ENCODE measurements at places on chromosomes 3 and 15.
A peak's percentile ranks its signal among the peaks of the same experiment; 100 is the strongest.

- DNase-seq, result no peak
These were observed 13.7 kb downstream of the FLNB start for GRCh38 chr3:58021962-58022361.

DNA sequence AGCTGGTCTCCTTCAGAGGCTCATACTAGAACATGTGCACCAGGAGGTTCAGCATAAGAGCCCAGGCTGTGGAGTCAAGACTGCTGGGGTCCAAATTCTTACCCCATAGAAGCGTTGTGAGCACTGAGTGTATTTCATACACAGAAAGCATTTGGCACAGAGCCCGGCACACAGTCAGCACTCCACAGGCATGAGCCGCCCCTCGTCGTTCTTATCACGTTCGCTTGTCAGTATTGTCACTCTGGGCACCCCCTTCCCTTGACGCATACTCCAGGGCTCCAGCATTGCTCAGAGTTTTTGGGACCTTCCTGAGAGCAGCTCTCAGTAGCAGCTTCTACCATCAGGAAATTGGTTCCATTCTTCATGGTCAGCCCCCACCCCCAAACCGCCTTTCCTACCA, 25.2 kb downstream of the CORO2B start:
- no peak for DNase-seq

DNA sequence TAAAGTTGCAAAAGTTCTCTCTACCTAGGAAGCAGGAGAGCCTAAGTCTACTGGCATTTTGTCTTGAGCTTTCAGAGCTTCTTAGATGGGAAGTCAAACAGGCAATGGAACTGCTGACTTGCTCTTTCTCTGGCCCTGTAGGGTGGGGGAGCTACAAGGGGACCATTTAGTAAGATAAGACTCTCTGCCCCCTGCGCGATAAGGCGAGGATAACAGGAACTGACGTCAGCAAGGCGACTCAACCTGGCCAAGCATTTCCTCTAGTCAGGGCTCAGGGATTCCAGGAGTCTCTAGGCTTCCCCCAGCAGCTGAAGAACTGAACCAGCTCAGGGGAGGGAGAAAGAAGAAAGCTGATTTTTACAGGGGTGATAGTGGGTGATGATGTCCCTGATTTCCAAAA, 5.8 kb downstream of the RARB start:
- no peak for DNase-seq

- DNase-seq, result no peak
These were observed 34.8 kb downstream of the NMNAT3 start for GRCh38 chr3:139642996-139643395.

DNA sequence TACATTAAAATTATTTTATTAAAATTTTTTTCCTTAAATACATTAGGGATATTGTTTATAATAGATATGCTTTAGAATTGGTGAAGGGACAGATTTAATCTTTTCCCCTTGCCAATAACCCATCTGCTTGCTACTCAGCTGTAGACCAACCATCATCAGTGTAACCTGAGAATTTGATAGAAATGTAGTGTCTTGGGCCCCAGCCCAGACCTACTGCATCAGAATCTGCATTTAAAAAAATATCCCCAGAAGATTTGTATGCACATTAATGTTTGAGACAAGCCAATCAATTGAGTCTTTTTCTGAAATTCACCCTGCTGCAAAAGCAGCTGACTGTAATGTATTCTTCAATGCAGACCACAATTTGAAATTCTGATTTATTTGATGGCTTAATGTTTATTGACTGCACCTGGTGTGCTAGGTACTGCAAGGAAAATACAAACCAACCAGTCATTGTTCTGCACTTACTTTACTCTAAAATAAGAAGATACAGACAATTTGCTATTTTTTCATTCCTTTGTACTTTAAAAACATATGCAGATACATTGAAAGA, 190.7 kb upstream of the SGO1 start:
- no peak for DNase-seq

DNA sequence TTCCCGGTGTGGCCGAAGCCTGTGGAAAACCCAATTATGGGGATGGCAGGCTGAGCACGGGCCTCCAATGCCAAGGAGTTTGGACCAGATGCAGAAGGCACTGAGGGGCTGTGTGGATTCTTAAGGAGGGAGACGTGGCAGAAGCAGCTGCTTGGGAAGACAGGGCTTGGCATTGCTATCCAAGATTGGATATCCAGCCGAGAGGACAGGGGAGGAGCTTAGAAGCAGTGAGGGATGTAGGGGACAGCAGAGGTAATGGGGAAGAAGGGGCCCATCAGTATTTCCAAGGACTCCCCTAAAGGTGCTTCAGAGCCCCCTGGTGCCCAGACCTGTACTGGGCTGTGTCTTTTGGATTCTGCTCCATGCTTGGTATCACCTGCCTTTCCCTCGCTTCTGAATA, 112.8 kb upstream of the TLE3 start:
- no peak for DNase-seq

GRCh38 chr3:81742581-81742980, 18.9 kb downstream of the GBE1 start:
- no peak for DNase-seq

- DNase-seq, result no peak
These were observed 11.0 kb downstream of the VILL start for GRCh38 chr3:38001456-38002081.

DNA sequence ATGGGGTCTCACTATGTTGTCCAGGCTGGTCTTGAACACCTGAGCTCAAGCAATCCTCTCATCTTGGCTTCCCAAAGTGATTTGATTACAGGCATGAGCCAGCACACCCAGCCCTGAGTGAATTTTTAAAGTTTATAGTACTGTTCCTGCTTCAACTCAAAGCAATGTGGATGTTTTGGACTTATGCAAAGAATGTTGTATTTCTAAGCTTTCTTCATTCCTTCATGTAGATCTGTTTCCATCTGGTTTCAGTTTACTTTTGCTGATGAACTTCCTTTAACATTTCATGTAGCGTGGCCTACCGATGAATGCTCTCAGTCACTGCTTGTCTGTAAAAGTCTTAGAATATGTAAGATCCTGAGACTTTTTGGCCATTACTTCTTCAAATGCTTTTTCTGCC, 23.2 kb downstream of the NRG4 start:
- no peak for DNase-seq

DNA sequence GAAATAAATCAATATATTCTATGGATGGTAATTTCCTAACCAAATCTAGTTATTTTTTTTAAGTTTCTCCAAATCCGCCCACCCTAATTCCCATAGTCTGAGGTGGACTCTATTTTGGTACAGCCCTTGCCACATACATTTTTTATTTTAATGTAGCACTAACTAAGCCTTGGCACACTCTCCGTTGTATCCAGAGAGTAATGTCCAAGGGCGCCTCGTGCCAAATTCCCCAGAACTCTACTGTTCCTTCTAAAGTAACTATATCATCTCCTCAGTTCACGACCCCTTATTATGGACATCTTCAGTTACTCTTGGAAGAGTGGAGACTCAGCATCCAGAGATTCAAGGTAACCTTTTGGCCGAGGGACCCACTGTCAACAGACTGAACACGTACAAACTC, 1.3 kb downstream of the VGLL3 start:
- no peak for DNase-seq

GRCh38 chr15:91338766-91339165, 238.7 kb downstream of the SV2B start:
- DNase-seq, result peak; percentile 13

DNA sequence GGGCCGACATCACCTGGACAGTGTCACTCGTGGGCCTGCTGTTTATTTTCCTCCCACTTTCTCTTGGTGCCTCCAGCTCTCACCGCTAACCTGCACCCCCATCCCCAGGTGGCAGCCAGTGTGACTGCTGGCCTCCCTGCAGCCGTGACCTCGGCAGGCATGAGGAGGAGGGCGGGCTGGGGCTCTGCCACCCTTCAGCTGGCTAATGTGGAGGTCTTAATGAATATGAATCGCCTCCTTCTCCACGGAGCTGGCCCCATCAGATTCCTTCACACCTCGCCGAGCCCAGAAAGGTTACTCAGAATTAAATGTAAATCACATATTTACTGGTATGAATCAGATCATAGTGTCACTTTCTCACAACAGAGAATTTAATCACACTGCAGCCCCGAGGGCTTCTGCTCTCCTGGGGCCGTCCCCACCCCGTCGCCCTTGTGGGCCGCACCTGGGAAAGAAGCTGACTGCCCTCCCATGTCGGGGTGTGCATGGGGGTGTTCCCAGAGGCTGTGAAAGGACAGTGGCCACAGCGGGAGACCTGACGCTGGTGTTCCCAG, 171.1 kb upstream of the TLE3 start:
- no peak for DNase-seq

DNA sequence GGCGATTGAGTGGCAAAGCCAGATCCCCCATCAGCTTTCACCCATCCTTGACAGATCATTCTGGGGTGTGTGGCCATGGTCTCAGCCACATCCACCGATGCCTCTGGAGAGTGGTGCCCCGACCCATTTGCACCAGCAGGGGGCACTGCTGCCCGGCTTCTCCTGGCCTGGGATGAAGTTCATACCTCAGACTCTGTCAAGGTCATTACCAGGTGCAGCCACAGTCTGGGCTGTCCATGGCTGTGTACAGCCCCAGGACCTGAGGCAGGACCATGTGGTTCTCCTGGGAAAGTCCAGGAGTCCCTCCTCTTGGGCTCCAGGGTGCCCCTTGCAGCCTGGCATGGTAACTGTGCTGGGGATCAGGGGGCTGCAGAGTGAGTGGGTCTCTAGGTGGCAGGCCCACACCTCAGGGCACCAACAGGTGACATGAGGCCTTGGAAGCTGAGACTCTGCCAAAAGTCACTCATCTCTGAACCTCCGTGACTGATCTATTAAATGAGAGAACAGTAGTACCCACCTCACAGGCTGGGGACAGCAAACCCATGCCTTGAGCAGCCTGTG, 67.2 kb downstream of the CACNA2D2 start:
- peak; percentile 6 for DNase-seq

GRCh38 chr3:41195946-41196345, 3.4 kb upstream of the CTNNB1 start:
- DNase-seq, result no peak

DNA sequence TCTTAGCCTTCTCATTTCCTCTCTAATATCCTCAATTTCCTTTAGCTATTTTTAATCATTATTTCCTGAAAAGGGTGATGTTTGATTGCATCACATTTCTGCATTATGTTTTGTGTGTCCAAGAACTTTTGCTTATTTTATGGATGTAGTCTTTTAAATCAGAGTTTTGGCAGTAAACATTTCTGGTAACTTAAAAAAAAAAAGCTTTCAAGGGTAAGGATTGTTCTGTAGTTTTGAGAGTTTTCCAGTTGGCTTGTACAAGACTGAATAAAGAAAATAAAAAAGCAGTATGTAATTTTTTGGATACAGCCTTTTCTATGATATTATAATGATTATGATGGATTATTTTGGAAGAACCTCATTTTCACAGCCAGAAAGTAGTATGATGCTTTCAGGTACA, 99.4 kb downstream of the DHX36 start:
- DNase-seq, result no peak

DNA sequence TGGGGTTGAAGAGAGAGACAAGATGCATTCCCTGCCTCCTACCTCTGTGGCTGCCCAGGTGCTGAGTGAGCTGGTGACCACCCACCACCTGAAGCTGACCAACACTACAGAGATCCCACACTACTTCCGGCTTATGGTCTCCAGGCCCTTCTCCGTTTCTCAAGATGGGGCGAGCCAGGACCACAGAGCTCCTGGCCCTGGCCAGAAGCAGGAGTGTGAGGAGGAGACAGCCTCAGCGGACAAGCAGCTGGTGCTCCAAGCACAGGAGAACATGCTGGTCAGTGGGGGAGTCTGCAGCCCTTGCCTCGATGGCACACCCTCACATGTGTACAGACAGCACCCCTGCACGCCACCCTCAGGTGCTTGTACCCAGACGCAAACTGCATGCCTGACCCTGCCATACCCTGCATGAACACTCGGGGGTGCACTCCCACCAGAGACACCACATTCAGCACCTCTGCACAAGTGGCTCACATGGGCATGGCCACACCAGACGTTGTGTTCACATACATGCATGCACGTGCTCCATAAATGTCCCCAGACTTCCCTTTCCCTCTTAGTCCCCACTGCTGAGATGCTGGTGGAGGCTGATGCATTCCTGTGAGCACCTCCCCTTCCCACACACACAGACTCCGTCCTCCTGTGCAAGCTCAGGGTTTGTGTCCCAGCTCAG, 19.0 kb downstream of the ACAA1 start:
- DNase-seq, result peak; percentile 18

DNA sequence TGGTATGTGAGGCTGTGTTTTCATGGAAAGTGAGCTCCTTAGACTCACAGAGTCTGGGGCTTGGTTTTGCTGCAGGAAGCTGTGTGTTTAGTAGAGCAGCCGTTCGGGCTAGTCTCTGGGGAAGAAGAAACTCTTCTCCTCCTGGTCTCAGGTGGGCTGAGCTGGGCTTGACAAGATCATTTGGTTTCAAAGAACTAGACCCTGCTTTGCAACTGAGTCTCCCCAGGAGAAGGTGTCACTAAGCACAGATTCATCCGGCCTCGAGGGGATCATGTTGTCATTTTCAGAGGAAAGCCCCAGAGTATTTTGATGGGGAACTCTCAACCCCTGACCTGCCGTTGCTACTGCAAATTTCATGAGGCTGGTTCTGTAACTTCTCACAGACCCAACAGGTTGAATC, 188.5 kb downstream of the FAM43A start:
- no peak for DNase-seq

- DNase-seq, result no peak
These were observed 33.3 kb downstream of the TMCO5A start for GRCh38 chr15:37967788-37968187.

GRCh38 chr3:175270866-175271265, 411.7 kb downstream of the NAALADL2 start:
- DNase-seq, result no peak

DNA sequence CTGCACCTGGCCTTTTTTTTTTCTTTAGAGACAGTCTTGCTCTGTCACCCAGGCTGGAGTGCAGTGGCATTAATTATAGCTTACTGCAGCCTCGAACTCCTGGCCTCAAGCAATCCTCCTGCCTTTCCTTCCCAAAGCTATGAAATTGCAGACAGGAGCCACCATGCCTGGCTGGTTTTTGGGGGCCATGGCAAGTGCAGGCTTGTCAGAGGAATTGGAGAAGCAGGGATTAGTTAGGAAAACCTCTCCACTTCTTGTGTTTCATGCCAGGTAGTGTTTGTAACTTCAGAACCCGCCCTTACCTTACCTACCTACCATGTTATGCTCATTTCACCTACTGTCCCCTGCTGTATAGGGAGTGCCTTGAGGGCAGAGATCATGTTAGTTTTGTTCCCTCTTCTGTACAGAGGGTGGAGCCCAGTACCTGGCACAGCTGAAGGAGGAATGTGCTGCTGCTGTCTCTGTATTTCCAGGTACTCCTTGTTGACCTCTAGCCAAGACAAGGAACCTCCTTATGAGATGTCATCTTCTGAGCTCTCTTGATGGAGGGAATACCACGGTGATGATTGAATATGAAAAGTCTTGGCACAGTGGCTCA, 43.8 kb downstream of the TRAK1 start:
- no peak for DNase-seq

- DNase-seq, result peak; percentile 36
These were observed 44.5 kb upstream of the CCNL1 start for GRCh38 chr3:157204431-157204830.

- DNase-seq, result no peak
These were observed 195.6 kb downstream of the TCF12 start for GRCh38 chr15:57114070-57114469.
